Stimulated activated CD4-positive, alpha-beta T cell treated with anti-CD3 and anti-CD28 coated beads, Interleukin-1b, Interleukin-23, amount 100 ng/mL, for 1 hour (primary cell): ENCODE measurements at places on chromosomes 2 and 18.

DNA sequence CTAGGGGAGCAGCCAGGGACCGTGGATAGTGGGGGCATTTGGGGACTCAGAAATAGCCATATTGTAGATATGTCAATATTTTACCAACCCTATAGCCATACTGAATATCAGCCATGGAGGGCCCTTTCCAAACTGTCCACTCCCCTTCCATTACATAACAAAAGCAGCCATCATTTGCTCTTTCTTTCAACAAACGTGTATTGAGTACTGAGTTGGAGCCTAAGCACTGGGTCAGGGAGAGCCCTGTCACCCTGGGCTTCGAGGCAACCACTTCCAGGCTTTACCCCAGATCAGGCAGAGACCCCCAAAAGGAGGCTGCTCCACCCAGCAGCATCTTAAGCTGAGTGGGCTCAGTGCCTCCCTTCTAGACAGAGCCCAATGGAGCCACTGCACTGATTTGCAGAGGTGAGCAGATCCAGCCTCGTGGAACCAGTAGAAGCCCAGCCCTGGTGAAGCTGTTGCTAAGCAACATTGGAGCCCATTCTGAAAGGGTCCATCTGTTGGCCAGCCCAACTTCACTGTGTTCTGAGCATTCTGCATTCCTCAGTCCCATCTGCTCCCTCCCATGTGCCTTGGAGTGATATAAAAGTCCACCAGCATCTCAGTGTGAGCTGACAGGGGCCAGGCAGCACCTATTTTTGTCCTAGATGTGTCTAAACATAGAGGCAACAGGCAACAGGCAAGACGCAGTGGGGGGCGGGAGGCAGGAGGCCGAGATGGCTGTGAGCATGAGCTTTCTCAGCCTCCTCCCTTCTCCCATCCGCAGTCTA, 112.1 kb downstream of the PLB1 start:
- no peak for DNase-seq

GRCh38 chr2:206858687-206859329, 80.5 kb upstream of the CPO start:
- no peak for DNase-seq

DNA sequence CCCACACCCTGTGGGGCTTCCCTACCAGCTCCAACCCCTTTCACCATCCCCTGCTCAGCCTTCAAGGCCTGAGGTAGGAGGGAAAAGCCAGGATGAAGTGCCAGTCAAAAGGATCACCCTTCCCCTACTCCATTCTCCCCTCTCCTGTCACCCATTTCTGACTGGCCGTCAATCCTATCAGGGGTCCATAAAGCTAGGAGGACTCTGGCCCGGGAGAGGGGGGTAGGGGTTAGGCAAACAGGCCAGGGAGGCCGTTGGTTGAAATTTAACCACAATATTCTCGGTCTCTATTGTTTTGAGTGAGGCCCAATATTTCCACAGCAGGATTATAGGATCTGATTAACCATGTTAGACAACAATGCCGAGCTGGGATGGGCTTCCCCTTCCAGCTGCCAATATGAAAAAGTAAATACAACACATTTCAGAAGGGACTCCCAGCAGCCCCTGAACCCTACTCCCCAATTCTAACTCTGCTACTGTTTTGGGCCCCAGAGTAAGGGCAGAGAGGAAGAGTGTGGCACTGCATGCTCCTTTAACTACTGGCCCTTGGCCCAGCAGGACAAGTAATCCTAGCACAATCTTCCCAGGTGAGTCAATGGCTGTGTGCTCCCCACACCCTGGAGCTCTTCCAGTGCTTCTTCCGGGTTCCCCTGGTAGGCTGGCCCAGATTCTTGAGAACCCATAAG, 10.6 kb upstream of the IHH start:
- DNase-seq = no peak

- no peak for DNase-seq
Measured at GRCh38 chr2:172101821-172102390, 794 bp downstream of the DLX2 start.

GRCh38 chr18:11850821-11851145, 430 bp upstream of the CHMP1B start:
- DNase-seq = no peak

GRCh38 chr2:47283659-47284058, 119.3 kb upstream of the MSH2 start:
- no peak for DNase-seq

DNA sequence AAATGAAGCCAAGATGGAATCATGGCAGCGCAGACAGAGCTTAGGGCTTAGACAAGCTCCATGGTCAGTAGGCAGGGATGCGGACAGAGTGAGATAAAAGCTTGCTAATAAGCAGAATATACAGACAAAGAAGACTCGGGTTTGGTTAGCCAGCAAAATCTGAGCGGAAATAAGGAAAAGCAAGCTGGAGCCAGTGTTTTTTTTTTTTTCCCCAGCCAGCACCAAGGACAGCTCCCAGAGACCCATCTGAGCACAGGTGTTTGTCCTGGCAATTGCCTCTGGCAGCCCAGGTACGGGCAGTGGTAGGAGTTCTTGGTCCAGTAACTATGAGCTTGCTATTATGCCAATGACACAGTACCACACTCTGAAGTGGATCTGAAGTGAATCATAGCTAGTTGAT, 187.6 kb downstream of the ADCYAP1 start:
- DNase-seq = no peak

DNA sequence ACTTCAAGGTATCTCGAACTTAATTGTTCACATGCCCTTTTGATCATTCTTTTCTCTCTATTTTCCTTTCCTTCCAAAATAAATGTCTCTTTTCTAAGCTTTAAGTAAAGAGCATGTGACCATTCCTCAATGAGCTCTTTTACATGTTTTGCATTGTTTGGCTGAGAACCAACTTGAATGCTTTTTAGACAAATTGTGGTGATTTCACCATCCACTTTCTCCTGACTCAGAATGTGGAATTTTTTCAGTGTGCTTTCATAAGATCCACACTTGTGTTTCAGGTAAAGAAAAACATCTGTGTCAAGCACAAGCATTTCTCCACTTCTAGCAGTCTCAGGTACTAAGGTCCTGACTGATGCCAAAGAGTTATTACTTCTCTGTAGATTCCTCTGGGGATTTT, 10.7 kb downstream of the RBM43 start:
- no peak for DNase-seq

- DNase-seq = no peak
Measured at GRCh38 chr2:239394346-239394945, 6.4 kb downstream of the HDAC4 start.

DNA sequence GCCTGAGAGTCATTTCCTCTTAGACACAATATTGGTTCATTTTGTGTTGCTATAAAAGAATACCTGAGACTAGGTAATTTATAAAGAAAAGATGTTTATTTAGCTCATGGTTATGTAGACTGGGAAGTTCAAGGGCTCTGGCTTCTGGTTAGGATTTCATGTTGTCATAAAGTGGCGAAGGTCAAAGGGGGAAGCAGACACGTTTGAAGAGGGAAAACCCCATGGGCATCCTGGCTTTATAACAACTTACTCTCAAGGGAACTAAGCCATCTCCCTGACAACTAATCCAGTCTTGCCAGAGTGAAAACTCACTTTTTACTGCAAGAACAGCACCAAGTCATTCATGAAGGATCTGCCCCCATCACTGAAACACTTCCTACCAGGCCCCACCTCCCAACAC, 89.7 kb upstream of the RNF152 start:
- DNase-seq = no peak

DNA sequence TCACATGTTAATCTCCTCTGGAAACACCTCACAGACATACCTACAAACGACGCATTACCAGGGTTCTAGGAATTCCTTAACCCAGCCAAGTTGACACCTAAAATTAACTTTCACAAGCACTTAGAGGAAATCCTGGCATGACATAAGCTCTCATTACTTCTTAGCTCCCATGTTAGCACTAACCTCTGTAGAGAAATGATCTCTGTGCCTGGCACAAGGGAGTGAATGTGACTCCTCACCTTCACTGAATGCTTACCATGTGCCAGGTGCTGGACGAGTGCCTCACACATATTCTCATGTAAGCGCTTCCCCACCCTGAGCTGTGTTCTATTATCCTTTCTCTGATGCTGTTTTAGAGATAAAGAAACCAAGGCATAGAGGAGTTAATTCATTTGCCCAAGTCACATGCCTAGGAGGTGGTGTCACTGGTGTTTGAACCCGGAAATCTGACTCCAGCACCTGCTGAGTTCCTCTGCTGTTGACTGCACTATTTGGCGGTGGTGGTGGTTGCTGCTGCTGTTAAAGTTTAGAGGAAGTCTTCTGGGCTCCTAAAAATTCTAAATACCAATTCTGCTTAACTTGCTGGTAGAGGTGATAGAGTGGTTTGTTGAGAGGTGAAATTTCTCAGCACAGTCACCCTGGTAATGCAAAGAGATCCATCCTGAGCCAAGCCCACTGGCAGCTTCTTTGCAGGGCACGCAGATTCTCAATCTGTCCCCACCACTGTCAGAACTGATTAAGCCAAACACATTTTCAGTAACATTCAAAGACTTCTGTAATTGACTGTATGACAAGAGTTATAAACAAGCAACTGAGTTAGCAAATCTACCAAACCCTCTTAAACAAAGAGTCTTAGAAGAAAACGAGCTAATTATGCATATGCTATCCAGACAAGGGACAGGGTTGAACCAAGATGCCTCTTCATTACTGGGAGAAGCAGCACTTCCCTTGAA, 200.3 kb downstream of the CMPK2 start:
- no peak for DNase-seq

GRCh38 chr2:15850534-15850933, 89.8 kb upstream of the MYCN start:
- DNase-seq = no peak

DNA sequence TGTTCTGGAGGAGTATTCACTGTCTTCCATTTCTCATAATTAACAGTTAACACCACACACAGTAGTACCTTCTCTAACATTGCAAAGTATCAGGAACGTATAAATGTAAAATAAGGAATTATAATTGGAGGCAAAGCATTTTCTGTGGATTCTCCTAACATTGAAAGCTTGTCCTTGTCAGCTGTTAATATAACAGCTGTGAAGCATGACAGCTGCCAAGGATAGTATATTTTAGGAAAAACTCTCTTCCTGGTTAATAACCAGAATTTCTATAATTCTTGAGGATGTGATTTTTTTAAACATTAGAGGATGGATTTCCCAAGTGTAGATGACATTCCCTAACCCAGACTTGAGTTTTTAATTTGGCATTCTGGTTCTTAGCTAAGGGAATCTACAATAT, 110.3 kb downstream of the EPC2 start:
- no peak for DNase-seq

DNA sequence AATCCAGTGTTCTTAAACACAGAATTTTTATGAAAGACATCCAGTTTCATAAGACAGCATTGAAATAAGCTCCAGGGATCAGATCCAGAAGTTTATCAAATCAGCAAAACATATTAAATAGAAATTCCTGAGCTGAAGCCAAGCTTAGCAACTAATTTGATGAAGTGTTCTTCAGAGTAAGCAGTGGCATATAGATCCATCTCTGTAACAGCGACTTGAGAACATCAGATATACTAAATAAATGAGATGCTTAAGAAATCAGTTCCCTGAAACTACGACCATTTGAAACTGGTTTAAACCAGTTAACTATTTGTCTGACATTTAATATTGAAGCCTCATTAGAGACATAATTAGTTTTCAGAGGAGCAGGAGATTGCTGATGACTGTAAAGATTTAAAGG, 34.1 kb downstream of the PPP1R1C start:
- no peak for DNase-seq

GRCh38 chr2:205914213-205915129, 171.5 kb downstream of the INO80D start:
- DNase-seq = no peak

- no peak for DNase-seq
Measured at GRCh38 chr2:120681181-120681580, 54.5 kb upstream of the GLI2 start.

- no peak for DNase-seq
Measured at GRCh38 chr2:25279091-25279651, 62.6 kb downstream of the DNMT3A start.

- no peak for DNase-seq
Measured at GRCh38 chr2:24048769-24049484, 614 bp upstream of the FKBP1B start.

DNA sequence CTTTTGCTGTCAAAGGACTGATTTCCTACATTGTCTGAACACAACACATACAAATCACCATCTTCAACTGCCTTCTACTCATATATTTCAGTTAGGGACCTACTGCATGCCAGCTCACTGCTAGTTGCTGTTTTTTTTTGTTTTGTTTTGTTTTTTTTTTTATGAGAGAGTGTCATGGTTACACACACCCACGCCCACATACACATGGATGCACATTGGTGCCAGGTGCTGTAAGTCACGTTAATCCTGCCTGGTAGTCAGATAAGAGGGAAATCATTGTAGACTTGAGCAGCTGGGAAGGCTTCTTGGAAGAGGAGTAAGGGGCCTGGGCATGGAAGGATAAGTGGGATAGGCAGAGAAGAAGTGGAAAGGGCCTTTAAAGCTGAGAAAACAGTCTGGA, 209.9 kb downstream of the TDRD15 start:
- no peak for DNase-seq

DNA sequence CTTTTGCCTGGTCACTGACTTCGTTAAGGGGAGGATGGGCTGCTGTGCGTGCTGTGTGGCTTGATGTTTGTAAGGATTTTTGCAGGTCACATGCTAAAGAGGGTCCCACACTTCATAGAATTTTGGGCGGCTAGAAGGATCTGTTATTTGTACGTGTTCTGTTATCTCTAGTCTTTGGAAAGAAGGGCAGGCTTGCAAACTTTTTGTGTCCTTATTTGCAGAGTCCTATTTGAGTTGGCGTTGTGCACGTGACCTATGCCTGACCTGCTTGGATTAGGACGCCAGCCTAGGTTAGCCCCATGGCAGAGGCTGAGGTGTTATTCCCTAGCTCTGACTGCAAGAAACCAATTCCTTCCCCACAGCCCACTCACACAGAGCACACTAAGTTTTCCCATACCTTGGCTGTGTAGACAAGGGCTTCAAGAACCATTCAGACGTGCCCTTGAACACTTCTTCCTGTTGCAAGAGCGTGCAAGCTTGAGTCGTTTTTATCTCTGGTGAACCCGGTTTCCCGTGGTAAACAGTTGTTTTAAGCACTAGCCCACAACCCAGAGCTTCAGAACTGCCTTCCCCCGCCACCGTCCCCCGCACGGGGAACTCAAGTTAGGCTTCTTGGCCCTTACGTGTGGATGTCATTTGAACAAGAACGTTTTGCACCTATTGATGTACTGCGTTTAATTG, 94.6 kb downstream of the LDLRAD4 start:
- no peak for DNase-seq

GRCh38 chr2:11068856-11069526, 86.3 kb upstream of the SLC66A3 start:
- no peak for DNase-seq

DNA sequence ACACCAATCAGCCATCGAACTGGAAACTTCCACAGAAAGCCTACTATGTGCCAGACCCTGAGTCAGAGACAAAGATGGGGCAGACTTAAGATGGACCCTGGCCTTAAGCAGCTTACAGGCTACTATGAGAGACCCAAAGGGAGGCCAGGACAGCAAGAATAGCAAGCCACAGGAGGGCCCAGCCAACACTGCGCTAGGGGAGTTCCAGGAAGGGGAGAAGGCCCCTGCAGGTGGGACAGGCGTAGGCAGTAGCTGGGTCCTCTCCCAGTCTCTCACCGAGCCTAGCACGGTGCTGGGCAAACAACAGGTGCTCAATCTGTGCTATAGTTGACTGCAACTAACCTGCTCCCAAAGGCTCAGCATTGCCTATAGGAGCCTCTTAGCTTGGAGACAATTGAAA, 136.2 kb downstream of the CLIP4 start:
- no peak for DNase-seq

- no peak for DNase-seq
Measured at GRCh38 chr2:241947401-241947800, 77.9 kb downstream of the RTP5 start.

- DNase-seq = no peak
Measured at GRCh38 chr2:26355038-26355995, 8.7 kb upstream of the ADGRF3 start.
